Progenitor cell of endocrine pancreas (in vitro differentiated cells): ENCODE measurements at places on chromosomes 6 and 20. TPM values are rescaled to one million over a fixed set of nuclear protein-coding genes. Genes with fewer than 3 reads are reported as not detected.

DNA sequence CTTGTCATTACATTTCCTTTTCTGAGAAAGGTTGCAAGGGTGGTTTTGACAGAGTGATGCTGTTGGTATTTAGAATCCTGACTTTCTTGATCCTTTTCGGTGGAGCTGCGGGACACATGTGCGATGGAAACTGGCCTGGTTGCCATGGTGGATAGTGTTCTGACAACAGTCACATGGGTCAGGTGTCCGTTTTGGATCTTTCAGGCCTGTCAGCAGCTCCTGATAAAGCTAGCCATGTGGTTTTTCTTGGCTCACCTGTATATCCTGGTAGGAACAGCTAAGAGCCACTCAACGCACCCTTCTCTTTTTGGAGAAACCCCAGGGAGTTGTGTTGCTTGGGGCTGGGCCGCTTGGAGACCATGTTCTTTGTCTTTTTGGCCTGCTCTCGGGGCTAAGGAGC is 177.4 kb downstream of the MTFR2 start:
- no peak for DNase-seq
- H3K4me3 ChIP-seq: no peak overlapping the region
- peaks cover 9% of the 10 kb centered on the region for H3K4me1 ChIP-seq
- H3K27me3 ChIP-seq: no peaks in the 10 kb centered on the region

The SLC17A1 gene
- total RNA-seq: 0.49 TPM in 1 of 2 replicates, not detected in the other

DNA sequence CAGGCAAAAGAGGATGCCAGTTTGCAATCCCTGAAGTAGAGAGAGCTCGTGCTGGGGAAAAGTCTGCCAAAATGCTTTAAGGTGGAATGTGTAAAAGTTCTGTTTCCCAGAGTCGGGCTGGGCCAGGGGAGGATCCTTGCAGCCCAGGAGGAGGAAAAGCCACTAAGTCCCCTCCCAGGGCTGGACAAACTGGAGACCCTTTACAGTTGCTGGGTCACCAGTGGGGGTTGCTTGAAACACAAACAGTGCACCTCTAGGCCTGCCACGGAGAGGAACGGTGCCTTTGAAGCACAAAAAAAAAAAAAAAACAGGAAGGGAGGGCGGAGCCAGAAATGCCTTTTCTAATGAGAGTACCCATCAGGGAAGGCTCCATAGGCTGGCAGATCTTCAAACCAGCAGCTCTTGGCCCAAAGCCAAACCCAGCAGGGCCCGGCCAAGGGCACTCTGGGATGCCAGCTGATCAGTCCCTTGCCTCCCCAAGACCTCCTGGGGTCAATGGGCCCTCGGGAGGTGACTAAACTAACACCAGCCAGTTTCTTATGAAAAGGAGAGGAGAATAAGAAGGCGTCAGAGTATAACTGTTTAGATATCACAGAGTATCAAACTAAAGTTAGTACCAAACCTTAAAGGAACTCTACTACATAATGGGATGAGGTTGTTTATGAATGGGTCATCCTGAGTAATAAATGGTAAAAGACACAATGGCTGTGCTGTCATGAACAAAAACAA is 23.7 kb downstream of the HLA-A start:
- H3K27ac ChIP-seq: peak overlapping the region; percentile 98
- no peaks in the 10 kb centered on the region for H3K36me3 ChIP-seq
- H3K27me3 ChIP-seq: no peaks in the 10 kb centered on the region
- DNase-seq: no peak

- DNase-seq: no peak
- no peak overlapping the region for H3K4me3 ChIP-seq
- no peak overlapping the region for H3K27ac ChIP-seq
- H3K27me3 ChIP-seq: no peaks in the 10 kb centered on the region
Observed at GRCh38 chr20:6499566-6499965, 267.9 kb upstream of the BMP2 start.

- no peaks in the 10 kb centered on the region for H3K27me3 ChIP-seq
- H3K4me3 ChIP-seq: no peak overlapping the region
- H3K27ac ChIP-seq: peak overlapping the region; percentile 41
- DNase-seq: no peak
- H3K36me3 ChIP-seq: peaks cover 9% of the 10 kb centered on the region
Observed at GRCh38 chr6:128463942-128464341, 56.5 kb downstream of the PTPRK start.

GRCh38 chr6:2476376-2476775 is 231.0 kb upstream of the GMDS start:
- no peaks in the 10 kb centered on the region for H3K27me3 ChIP-seq
- no peak for DNase-seq
- H3K4me1 ChIP-seq: peaks cover 2% of the 10 kb centered on the region

The HFE gene
- total RNA-seq: 1.1 and 1.8 TPM in 2 replicates

DNA sequence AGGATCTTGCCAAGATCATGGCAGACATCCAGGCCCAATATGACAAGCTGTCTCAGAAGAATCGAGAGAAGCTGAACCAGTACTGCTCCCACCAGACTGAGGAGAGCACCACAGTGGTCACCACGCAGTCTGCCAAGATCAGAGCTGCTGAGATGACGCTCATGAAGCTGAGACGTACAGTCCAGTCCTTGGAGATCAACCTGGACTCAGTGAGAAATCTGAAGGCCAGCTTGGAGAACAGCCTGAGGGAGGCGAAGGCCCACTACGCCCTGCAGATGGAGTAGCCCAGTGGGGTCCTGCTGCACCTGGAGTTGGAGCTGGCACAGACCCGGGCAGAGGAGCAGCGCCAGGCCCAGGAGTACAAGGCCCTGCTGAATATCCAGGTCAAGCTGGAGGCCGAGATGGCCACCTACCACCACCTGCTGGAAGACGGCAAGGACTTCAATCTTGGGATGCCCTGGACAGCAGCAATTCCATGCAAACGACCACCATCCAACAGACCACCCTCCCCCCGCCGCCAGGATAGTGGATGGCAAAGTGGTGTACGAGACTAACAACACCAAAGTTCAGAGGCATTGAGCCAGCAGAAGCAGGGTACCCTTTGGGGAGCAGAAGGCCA is 44.7 kb upstream of the GRM4 start:
- no peak overlapping the region for H3K27ac ChIP-seq
- no peaks in the 10 kb centered on the region for H3K36me3 ChIP-seq
- H3K4me1 ChIP-seq: no peaks in the 10 kb centered on the region
- DNase-seq: no peak
- peaks cover 10% of the 10 kb centered on the region for H3K27me3 ChIP-seq

GRCh38 chr20:848193-848592 is 14.7 kb downstream of the FAM110A start:
- H3K27me3 ChIP-seq: no peaks in the 10 kb centered on the region
- peaks cover 6% of the 10 kb centered on the region for H3K36me3 ChIP-seq
- H3K27ac ChIP-seq: no peak overlapping the region
- no peak overlapping the region for H3K4me3 ChIP-seq
- peaks cover 3% of the 10 kb centered on the region for H3K4me1 ChIP-seq

DNA sequence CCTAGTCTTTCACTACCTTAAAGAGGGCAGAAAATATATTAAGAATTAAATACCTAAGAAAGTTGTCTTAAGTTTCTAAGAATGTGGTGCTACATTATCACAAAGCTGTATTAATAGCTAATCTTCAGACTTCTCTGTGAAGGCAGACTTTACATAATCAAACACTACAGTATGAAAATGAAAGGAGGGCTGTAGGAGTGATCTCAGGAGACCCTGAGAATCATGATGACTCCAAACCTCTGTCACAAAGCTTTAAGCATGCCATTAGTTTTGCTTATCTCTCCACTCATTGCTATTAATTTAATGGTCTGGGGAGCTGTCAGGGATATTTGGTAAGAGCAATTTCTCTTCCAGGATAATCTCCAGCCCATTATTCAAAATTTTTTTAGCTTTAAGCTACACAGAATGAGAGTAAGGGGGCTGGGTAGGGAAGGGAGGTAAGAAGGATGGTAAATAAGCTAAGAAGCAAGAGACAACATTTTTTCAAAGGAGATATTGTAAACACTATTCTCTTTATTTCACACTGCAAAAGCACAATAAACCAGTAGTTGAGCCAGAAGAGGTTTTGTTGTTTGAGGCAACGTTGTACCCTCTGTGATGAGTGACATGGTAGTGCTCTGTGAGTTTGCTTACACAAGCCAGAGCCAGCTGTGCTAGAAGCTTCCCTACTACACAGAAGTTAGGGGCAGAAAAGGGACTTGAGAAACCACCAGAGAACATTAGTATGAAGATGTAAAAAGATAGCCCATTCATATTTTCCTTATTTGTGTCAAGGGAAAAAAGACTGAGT is 258.8 kb downstream of the GMDS start:
- H3K36me3 ChIP-seq: peaks cover 3% of the 10 kb centered on the region
- no peak overlapping the region for H3K4me3 ChIP-seq
- H3K4me1 ChIP-seq: peaks cover 7% of the 10 kb centered on the region
- H3K27me3 ChIP-seq: peaks cover 2% of the 10 kb centered on the region
- peak overlapping the region; percentile 19 for H3K27ac ChIP-seq

The PSORS1C2 gene
- total RNA-seq: not detected in 2 replicates
